ENCODE measurements at places on chromosomes 3 and 15.

- no peak for DNase-seq
These were observed 3.0 kb downstream of the KLF13 start for GRCh38 chr15:31329640-31330010.

GRCh38 chr3:182482705-182483104 is 310.6 kb upstream of the ATP11B start:
- DNase-seq: no peak

DNA sequence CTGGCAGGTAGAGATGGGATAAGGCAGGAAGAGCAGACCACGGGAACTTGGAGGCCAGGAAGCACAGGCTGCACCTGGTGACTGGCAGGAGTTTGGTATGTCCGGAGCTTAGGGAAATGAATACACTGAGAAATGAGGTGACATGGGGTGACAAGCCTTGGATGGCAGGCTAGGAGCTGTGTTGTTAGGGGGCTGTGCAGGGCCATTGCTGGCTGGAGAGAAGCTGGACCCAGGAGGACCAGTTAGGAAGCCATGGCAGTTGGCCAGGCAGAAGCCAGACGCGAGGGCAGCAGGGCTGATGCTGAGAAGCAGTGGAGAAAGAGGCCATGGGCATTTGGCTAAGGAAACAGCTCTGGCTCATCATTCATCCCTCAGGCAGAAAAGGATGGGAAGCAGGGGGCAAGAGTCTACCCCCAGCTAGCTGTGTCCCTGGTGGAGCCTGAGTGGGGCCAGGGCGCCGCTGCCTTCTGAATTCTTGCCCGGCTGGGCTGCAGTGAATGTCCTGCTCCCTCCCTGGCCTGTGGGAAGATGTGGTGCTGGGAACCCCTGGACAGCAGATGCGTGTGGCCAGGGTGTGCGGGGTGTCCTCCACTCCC is 255.8 kb downstream of the FAM43A start:
- DNase-seq: no peak

- DNase-seq: no peak
These were observed 58.5 kb downstream of the RFTN1 start for GRCh38 chr3:16455001-16455400.

Measured in stimulated activated CD4-positive, alpha-beta T cell treated with anti-CD3 and anti-CD28 coated beads, Interleukin-2, amount 100 ng/mL, for 48 hours (primary cell).